ENCODE measurements at places on chromosomes 4 and X. TPM values are rescaled to one million over a fixed set of nuclear protein-coding genes. Genes with fewer than 3 reads are reported as not detected.

Gene CCNA2
- 160 TPM for total RNA-seq

- DNase-seq = no peak
- no peak overlapping the region for H3K27ac ChIP-seq
- peaks cover 12% of the 10 kb centered on the region for H3K4me1 ChIP-seq
- H3K27me3 ChIP-seq = no peaks in the 10 kb centered on the region
- H3K36me3 ChIP-seq = no peaks in the 10 kb centered on the region
- H3K4me3 ChIP-seq = no peak overlapping the region
Measured at GRCh38 chrX:17370191-17370590, 4.8 kb upstream of the NHS start.

DNA sequence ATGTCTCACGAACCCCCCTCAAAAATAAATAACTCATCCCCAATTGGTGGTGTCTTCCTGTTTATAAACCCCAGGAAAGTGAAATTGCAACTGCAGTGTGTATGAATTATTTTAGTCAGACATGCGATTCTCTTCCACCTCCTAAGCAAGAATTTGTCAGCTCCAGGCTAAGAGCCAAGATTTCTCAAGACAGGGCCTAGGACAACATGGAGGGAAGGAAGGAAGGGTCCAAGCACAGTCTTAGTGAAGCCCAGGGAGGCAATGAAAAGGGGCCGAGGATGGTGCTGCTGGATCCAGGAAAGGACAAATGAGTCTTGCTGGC, 20.0 kb downstream of the SH3KBP1 start:
- peaks cover 26% of the 10 kb centered on the region for H3K4me1 ChIP-seq
- no peaks in the 10 kb centered on the region for H3K36me3 ChIP-seq

DNA sequence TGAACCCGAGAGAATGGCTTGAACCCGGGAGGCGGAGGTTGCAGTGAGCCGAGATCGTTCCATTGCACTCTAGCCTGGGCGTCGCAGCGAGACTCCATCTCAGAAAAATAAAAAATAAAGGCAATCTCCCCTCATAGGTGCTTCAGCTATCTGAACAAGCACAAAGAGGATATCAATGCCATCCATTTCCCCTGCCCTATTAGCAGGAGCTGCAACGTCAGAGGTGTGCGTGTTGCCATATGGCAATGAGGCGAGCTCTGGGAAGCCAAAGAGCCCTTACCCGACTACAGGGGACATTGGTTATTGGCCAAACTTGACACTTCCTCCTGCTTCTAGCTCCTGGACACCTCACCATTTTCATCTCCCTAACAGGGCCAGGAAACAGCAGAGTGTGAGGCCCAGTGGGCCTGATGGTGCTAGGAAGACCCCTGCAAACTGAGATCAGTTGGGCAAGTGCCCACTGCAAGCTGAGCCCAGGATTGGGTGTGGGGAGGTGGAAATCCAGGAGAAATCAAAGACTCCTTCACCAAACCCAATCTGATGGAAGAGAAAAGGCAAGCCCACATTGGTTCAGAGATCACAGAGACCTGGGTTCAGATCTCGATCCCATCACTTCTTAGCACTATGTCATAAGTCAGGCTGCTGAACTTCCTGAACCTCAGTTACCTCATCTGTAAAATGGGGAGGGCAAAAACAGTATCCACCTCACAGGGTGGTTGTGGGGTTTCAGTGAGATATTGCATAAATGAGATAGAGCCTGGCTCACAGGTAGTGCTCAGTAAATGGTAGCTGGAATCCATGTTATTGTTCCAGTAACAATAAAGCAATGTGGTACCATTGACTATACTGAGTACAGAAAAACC, 21.2 kb downstream of the SLC25A5 start:
- H3K27ac ChIP-seq = no peak overlapping the region
- no peaks in the 10 kb centered on the region for H3K4me1 ChIP-seq
- DNase-seq = no peak
- no peaks in the 10 kb centered on the region for H3K36me3 ChIP-seq
- no peaks in the 10 kb centered on the region for H3K27me3 ChIP-seq
- H3K4me3 ChIP-seq = no peak overlapping the region

GRCh38 chr4:168577624-168578023, 80.8 kb downstream of the PALLD start:
- no peak overlapping the region for H3K4me3 ChIP-seq
- no peaks in the 10 kb centered on the region for H3K27me3 ChIP-seq
- H3K4me1 ChIP-seq = no peaks in the 10 kb centered on the region
- no peak for DNase-seq
- no peak overlapping the region for H3K27ac ChIP-seq
- no peaks in the 10 kb centered on the region for H3K36me3 ChIP-seq

Measured in GM23338 (cell line).